ENCODE measurements at places on chromosomes 2 and 18.
A peak's percentile ranks its signal among the peaks of the same experiment; 100 is the strongest.

DNA sequence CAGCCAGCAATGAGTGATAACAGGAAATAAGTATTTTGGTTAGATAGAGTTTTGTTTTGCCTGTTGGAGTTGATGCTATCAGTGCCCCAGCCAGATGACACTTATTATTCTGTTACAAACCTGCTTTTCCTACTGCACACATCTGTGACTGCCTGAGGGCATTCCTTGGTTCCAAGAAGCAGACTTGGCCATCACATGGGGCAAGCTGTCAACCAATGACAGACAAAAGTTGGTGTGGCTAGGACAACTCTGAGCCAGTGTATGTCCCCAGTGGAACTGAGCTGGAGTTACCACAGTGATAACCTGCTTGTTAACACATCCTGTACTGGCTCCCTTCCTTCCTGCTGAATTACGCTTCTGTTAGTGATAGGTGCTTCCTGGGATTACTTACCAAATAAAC is 54.5 kb downstream of the FAM171B start:
- DNase-seq, result no peak
- no peaks in the 10 kb centered on the region for H3K4me1 ChIP-seq
- no peaks in the 10 kb centered on the region for H3K27me3 ChIP-seq
- no peak overlapping the region for H3K27ac ChIP-seq
- H3K4me3 ChIP-seq, result no peak overlapping the region
- no peaks in the 10 kb centered on the region for H3K36me3 ChIP-seq

DNA sequence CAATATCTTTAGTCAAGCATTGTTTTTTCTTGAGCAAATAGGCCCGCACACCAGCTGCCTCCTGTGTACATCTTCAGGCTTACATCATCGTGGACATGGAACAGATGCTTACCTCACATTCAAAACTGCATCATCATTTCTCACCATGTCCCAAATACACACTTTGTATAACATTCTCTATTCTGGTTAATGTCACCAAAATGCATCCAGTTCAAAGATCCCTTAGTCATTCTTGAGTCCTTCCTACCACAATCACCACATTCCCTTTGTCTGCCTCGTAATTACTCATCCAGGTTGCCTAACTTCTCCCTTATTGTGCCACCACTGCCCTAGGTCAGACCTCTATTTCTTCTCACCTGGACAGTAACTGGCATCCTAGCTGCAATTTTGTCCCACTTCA is 373.7 kb upstream of the GALNT5 start:
- no peaks in the 10 kb centered on the region for H3K36me3 ChIP-seq
- H3K4me3 ChIP-seq, result no peak overlapping the region
- H3K27me3 ChIP-seq, result no peaks in the 10 kb centered on the region
- no peaks in the 10 kb centered on the region for H3K4me1 ChIP-seq
- no peak for DNase-seq

- H3K4me1 ChIP-seq, result no peaks in the 10 kb centered on the region
- no peak within 1 kb of the TSS for H3K4me3 ChIP-seq
- H3K27ac ChIP-seq, result no peak within 1 kb of the TSS
- no peak for DNase-seq
These were observed at the start of gene STPG4 for GRCh38 chr2:47155091-47155876. Gene STPG4 (minus strand): TSS chr2:47155308. CDS start chr2:47155251, 57 bp downstream.

- DNase-seq, result no peak
- no peak overlapping the region for H3K4me3 ChIP-seq
- H3K27ac ChIP-seq, result no peak overlapping the region
- H3K27me3 ChIP-seq, result no peaks in the 10 kb centered on the region
- H3K36me3 ChIP-seq, result no peaks in the 10 kb centered on the region
- H3K4me1 ChIP-seq, result peaks cover 10% of the 10 kb centered on the region
These were observed 67.1 kb upstream of the KCNE4 start for GRCh38 chr2:222984908-222985307.

- no peak for DNase-seq
- no peak overlapping the region for H3K4me3 ChIP-seq
- H3K27ac ChIP-seq, result no peak overlapping the region
- H3K36me3 ChIP-seq, result no peaks in the 10 kb centered on the region
- H3K4me1 ChIP-seq, result peaks cover 15% of the 10 kb centered on the region
- no peaks in the 10 kb centered on the region for H3K27me3 ChIP-seq
These were observed 569.3 kb downstream of the TNS1 start for GRCh38 chr2:217433522-217433921.

GRCh38 chr2:119464981-119465380 is 33.3 kb downstream of the TMEM37 start:
- no peaks in the 10 kb centered on the region for H3K27me3 ChIP-seq
- no peak overlapping the region for H3K4me3 ChIP-seq
- H3K27ac ChIP-seq, result no peak overlapping the region
- DNase-seq, result no peak

DNA sequence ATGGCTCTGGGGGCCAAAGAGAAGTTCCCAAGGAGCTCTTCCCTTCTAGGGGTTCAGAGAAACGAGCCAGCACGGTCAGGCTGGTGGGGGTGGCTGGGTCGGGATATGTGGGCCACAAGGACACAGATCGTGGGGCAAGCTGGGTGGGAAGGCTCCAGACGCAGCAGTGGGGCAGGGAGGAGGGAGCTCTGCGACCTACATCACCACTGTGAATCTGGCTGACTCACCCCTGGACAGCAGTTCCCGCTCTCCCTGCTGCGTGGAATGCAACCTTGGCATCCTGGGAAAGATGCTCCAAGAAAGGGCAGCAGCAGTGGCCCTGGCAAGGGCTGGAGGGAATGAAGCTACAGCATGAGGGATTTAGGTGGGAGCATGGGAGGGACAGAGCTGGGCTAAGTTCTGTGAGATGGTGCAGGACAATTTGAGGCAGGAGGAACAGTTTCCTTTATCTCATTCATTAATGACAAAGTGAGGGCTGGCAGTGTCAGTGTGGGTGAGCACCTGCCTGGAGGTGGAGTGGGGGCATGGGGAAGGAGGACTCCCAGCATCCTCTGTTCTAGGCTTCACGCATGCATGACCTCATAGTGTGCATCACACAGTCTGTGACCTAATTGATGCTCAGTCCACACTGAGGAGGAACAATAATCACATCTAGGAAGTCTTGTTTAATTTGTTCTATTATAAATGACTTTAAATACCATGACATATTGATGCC is 25.0 kb downstream of the CELF4 start:
- H3K27me3 ChIP-seq, result peaks cover 3% of the 10 kb centered on the region

- H3K27ac ChIP-seq, result peak overlapping the region; percentile 100
- peak overlapping the region; percentile 78 for H3K4me3 ChIP-seq
- peaks cover 8% of the 10 kb centered on the region for H3K36me3 ChIP-seq
- no peaks in the 10 kb centered on the region for H3K27me3 ChIP-seq
- H3K4me1 ChIP-seq, result peaks cover 61% of the 10 kb centered on the region
- DNase-seq, result no peak
These were observed 2.7 kb downstream of the PPP1CB start for GRCh38 chr2:28754321-28754720.

GRCh38 chr2:57828221-57828620 is 218.4 kb upstream of the VRK2 start:
- DNase-seq, result no peak
- H3K36me3 ChIP-seq, result no peaks in the 10 kb centered on the region
- no peak overlapping the region for H3K27ac ChIP-seq
- no peak overlapping the region for H3K4me3 ChIP-seq

GRCh38 chr2:150866431-150866830 is 379.0 kb upstream of the RND3 start:
- no peak overlapping the region for H3K27ac ChIP-seq
- no peaks in the 10 kb centered on the region for H3K4me1 ChIP-seq
- DNase-seq, result no peak
- H3K27me3 ChIP-seq, result no peaks in the 10 kb centered on the region

DNA sequence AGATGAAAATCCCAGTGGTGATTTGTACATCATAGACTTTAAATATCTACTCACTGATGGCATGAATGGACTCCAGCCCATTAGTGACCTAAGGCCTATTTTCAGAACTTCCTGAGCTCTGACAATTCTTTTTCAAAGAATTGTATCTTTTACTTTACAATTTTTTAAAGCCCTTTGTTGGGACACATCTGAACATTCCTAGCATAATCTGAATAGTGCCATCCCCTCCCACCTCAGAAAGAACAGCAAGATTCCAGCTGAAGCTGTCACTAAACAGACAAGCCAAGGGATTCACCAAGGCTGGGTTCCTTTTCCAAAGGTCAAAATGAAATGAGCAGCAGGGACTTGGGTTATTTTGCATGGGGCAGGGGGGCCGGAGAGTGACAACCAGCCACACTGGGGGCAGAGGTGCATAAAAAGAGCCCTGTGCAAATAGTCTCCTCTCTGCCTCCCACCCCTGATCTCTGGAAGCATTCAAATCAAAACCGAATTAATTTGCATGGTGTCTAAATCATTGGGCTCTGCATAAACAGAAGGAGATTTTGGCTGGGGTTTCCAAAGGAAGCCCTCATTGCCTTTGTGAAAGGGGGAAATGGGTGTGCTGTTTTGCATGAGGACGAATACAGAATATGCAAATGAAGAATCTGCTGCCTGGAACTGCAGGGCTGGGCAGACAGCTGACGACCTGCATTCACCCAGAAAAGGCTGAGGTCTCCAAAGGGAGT is 17.2 kb downstream of the EPHA4 start:
- H3K27ac ChIP-seq, result no peak overlapping the region
- no peaks in the 10 kb centered on the region for H3K27me3 ChIP-seq
- H3K36me3 ChIP-seq, result no peaks in the 10 kb centered on the region
- H3K4me1 ChIP-seq, result no peaks in the 10 kb centered on the region

DNA sequence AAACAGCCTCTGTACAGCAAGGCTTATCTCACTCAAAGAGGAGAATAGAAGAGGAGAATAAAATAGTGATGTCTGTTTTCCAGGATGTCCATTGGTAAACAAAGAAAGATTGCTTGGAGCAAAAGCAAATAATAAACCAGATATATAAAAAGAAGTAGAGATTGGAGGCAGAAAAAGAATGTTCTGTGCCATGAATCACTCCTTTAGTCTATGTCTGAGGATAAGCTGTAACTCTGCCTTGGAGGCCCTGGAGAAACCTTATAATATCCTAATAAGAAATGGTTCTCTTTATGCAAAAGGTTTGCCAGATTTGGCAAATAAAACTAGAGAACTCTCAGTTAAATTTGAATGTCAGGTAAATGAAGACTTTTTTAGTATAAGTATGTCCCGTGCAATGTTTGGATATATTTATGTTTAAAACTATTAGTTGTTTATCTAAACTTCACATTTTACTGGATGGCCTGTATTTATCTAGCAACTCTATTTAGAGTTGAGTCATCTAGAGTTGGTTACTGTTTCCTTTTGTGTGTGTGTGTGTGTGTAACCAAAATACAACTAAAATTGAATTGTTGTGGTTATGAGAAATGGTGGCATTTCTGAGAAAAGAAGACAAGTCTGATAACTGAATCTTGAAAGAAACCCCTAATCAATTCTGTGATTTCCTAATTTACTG is 510.3 kb upstream of the SETBP1 start:
- no peak overlapping the region for H3K27ac ChIP-seq
- no peaks in the 10 kb centered on the region for H3K27me3 ChIP-seq
- no peak overlapping the region for H3K4me3 ChIP-seq
- H3K4me1 ChIP-seq, result no peaks in the 10 kb centered on the region
- no peaks in the 10 kb centered on the region for H3K36me3 ChIP-seq
- DNase-seq, result no peak

GRCh38 chr2:142544173-142544572 is 333.3 kb upstream of the KYNU start:
- H3K36me3 ChIP-seq, result no peaks in the 10 kb centered on the region
- no peak overlapping the region for H3K27ac ChIP-seq
- H3K4me3 ChIP-seq, result no peak overlapping the region

DNA sequence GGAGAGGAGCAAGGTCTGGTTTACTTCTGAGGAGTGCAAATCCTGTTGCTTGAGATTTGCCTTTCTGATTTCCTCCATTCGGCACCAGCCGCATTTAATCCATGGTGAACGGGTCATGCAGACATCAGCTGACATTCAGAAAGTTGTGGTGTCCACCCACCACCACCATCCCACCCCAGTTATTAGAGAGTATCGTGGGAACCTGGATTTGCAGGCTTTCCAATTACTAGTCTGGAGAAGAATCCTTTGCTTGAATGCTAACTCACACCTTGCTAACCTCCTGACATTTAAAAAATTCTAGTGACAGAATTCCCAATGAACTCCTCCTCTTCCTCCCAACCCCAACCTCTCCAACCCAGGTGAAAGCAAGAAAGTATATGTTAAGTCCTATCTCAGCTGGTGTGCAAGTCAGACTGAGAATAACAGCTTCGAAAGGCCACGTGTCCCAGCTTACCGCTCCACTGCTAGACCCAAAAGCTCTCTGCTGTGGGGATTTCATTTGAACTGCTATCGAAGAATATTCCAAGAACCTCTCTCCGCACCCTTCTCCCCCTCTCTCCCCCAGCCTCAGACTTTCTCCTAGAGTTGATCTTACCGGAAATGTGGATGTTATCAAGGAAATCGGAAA is 17.7 kb downstream of the BCL11A start:
- no peak for DNase-seq
- no peak overlapping the region for H3K4me3 ChIP-seq
- H3K36me3 ChIP-seq, result no peaks in the 10 kb centered on the region
- no peak overlapping the region for H3K27ac ChIP-seq
- H3K4me1 ChIP-seq, result peaks cover 8% of the 10 kb centered on the region
- H3K27me3 ChIP-seq, result no peaks in the 10 kb centered on the region

DNA sequence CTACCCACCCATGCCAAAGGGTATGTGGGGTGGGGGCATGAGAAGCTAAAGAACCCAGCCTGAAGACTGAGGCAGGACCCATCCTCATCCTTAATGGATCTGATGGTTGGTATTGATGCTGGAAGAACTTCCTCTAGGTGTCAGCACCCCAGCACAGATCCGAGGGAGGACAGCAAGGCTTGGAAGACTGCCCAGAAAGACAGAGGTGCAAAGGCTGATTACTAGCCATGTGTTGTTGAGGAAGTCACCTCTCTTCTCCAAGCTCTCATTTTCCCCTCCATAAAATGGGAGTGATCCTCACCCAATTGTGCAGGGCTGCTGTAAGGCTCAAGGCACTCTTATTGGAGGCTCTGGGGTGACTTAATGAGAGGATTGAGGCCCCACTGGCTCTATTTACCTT is 256.5 kb downstream of the CELF4 start:
- H3K27ac ChIP-seq, result no peak overlapping the region
- H3K36me3 ChIP-seq, result no peaks in the 10 kb centered on the region
- H3K27me3 ChIP-seq, result no peaks in the 10 kb centered on the region
- DNase-seq, result no peak
- H3K4me3 ChIP-seq, result no peak overlapping the region

DNA sequence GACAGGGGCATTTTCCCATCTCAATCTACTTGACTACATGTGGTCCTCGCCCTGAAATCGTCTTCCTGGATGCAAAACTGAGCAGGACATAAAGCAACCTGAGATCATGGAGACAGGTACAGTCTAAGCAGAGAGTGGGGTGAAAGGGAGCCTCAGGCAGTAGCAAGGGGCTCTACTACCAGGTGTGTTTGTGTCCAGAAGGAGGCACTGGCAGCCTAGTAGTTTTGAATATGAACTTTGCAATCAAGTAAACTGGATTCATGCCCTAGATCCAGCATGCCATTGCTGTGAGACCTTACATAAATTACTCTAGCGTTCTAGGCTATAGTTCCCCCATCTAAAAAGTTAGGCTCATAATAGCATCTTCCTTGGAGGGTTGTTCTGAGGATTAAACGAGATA is 147.4 kb downstream of the TXNL1 start:
- H3K4me1 ChIP-seq, result no peaks in the 10 kb centered on the region
- no peak overlapping the region for H3K4me3 ChIP-seq
- no peak for DNase-seq
- H3K27me3 ChIP-seq, result no peaks in the 10 kb centered on the region
- H3K27ac ChIP-seq, result no peak overlapping the region

- peaks cover 14% of the 10 kb centered on the region for H3K4me1 ChIP-seq
- H3K36me3 ChIP-seq, result no peaks in the 10 kb centered on the region
- H3K27me3 ChIP-seq, result no peaks in the 10 kb centered on the region
- DNase-seq, result no peak
- H3K27ac ChIP-seq, result peak overlapping the region; percentile 44
These were observed 88.2 kb downstream of the PLB1 start for GRCh38 chr2:28583899-28584553.

GRCh38 chr2:85673716-85674375 is 5.8 kb upstream of the SFTPB start:
- no peaks in the 10 kb centered on the region for H3K27me3 ChIP-seq
- H3K4me3 ChIP-seq, result no peak overlapping the region
- peak overlapping the region; percentile 38 for H3K27ac ChIP-seq
- H3K4me1 ChIP-seq, result peaks cover 47% of the 10 kb centered on the region
